ENCODE measurements at places on chromosomes 1 and 21.

GRCh38 chr1:20165522-20165951 is 20.4 kb upstream of the UBXN10 start:
- DNase-seq, result peak; percentile 72

GRCh38 chr1:79982211-79982610 is 975.7 kb upstream of the ADGRL4 start:
- no peak for DNase-seq

GRCh38 chr1:46643368-46643775 is 24.8 kb downstream of the ATPAF1 start:
- DNase-seq, result no peak

GRCh38 chr1:119318466-119319309 is 49.9 kb upstream of the HAO2 start:
- DNase-seq, result no peak

DNA sequence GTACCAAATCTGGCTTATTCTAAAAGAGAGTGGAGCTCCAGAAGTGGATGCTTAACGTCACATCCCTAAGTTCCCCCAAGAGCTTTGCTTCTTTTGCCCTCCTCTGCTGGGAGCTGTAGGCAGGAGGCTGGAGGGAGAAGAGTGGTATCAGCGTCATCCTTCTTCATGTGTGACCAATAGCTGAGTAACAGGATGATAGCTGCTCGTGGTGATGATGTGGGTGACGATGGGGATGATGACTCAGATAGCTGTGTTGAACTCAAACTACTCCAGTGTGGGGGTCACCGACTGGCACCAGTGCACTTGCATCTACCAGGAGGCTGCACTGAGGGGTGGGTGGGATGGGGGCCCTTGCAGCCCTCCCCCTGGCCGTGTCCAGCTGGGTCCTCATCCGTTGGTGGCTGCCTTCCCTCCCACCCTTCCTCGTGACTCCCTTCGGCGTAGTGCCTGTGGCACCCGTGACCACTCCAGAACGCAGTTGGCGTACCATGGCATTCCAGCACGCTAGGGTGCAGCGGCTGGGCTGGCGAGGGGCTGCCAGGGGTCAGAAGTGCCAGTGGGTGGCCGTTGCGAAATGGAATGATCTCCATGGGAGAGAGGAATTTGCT is 1.1 kb downstream of the IGFN1 start:
- DNase-seq, result no peak

DNA sequence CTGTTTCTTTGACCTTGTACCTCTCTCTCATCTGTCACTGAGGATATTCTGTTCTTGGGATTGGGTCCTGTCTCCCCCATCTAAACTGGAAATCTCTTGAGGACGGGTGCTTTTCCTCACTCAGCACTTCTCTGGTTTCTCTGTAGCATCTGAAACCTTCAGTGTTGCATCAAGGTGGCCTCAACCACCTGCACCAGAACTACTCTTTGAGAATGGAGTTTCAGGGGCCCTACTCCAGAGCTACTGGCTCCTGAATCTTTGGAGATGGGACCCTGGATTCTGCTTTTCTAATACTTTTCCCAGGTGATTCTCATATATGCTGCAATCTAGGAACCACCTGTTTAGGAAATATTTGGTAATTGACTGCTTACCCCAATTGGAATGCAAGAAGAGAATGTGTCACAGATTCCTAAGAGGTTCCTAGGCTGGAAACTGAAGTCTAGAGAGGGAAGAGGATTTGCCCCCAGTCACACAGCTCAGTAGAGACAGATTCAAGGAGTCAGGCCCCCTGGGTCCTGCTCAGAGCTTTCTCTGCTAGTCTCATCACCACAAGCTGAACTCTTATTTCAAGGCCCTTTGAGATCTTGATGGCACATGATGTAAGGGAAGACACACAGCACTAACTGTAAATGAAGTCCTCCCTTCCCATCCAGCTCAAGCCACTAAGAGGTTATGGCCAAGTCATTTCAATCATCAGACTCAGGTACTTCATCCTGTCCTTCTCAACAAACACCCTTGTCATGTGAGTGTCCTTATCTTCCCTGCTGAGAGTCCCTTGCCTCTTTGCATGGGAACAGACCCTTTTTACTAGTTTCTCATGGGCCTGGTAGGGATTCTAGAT is 48.7 kb downstream of the EIF2D start:
- DNase-seq, result no peak
